ENCODE measurements at places on chromosomes 5 and 9.
A peak's percentile ranks its signal among the peaks of the same experiment; 100 is the strongest.

DNA sequence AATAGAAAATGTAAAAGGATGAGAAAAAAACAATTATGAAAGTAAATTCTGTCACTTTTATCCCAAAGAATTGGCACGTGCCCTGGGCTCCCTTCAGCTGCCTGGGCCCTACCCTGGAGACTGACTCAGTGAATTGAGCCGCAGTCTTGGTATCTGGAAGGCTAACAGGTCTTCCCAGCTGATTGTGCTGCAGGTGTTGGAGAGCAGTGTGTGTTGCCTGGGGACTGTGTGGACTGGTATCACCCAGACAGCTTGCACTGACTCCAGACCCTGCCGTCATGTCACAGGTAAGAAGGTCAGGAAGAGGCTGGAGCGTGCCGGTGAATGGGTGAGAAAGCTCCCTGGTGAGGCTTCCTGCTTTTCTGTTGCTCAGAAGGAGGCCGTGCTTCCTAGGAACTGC lies 83.3 kb downstream of the AOPEP start:
- DNase-seq, result no peak

- DNase-seq, result no peak
Observed at GRCh38 chr5:150124596-150124995, 31.0 kb downstream of the PDGFRB start.

DNA sequence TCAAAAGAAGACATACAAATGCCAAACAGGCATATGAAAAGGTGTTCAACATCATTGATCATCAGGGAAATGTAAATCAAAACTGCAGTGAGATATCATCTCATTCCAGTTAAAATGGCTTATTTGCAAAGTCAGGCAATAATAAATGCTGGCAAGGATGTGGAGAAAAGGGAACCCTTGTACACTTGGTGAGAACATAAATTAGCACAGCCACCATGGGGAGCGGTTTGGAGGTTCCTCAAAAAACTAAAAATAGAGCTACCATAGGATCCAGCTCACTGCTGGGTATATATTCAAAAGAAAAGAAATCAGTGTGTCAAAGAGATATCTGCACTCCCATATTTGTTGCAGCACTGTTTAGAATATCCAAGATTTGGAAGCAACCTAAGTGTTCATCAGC lies 50.3 kb downstream of the AP3S1 start:
- DNase-seq, result no peak

GRCh38 chr5:89929173-89929572 lies 480.4 kb downstream of the CETN3 start:
- no peak for DNase-seq

DNA sequence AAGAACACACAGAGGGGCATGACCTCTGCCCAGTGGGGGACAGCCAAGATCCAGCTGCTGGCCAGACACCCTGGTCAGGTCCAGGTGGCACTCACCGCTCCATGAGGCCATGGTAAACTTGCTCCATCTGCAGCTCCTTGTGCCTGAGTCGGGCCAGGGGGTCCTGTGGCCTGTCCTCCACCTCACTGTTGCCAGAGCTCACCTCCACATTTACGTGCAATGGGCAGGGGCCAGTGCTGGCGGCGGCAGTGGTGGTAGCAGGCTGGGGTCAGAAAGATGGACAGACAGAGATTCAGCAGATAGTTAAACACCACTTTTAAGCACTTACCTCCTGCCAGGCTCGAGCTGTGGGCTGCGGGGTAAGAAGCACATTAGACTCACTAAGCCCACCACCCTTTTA lies 28.0 kb downstream of the AKNA start:
- DNase-seq, result no peak

- DNase-seq, result no peak
Observed at GRCh38 chr9:91160599-91161464, 200.9 kb downstream of the AUH start.

DNA sequence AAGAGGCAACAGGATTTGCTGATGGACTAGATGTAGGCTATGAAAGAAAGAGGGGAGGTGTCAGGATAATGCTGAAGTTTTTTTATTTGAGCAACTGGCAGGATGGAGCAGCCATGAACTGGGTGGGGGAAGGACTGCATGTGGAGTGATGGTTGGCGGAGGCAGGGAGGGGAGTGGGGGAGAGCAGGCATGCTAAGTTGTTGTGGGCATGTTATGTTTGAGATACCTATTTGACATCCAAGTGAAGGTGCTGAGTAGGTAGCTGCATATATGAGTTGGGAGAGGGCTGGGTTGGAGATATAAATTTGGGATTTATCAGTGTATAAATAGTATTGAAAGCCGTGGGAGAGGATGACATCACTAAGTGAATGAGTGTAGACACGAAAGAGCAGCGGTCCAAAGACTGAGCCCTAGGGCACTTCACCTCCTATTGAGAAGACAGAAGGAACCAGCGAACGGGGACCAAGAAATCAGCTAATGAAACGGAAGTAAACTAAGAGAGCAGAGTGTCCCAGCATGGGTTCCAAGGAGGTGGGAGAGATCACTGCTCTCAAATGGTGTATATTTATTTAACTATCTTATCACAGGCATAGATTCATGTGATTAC lies 7.4 kb downstream of the BSPRY start:
- no peak for DNase-seq

DNA sequence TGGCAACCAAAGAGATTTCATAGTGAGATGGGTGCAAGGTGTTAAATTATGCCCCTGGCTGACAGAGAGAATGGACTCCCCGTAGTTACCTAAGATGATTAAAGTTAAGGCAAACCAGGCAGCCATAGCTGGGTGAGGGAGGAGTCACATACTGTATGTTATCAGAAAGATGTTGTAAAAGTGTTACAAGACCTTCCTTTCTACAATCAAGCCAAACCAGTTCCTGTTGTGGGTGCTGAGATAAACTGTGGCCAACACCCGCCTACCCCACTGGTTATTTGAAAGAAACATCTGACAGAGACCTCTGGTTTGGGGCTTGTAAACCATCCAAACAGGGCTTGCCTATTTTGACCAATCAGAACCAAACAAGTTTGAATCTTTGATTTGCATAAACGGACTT lies 684.7 kb upstream of the NUDT12 start:
- peak; percentile 29 for DNase-seq

GRCh38 chr5:133569347-133569746 lies 43.0 kb downstream of the FSTL4 start:
- DNase-seq, result no peak

DNA sequence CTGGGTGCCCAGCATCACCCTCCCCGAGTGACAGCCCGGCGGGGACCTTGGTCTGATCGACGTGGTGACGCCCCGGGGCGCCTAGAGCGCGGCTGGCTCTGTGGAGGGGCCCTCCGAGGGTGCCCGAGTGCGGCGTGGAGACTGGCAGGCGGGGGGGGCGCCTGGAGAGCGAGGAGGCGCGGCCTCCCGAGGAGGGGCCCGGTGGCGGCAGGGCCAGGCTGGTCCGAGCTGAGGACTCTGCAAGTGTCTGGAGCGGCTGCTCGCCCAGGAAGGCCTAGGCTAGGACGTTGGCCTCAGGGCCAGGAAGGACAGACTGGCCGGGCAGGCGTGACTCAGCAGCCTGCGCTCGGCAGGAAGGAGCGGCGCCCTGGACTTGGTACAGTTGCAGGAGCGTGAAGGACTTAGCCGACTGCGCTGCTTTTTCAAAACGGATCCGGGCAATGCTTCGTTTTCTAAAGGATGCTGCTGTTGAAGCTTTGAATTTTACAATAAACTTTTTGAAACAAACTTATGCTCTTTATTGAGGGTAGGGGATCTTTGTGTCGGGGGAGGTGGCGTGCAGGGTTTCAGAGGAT lies 1.3 kb downstream of the GADD45G start:
- peak; percentile 79 for DNase-seq

- DNase-seq, result no peak
Observed at GRCh38 chr9:111427186-111427585, 57.0 kb downstream of the ECPAS start.

GRCh38 chr9:1098551-1098950 lies 48.4 kb downstream of the DMRT2 start:
- DNase-seq, result no peak

DNA sequence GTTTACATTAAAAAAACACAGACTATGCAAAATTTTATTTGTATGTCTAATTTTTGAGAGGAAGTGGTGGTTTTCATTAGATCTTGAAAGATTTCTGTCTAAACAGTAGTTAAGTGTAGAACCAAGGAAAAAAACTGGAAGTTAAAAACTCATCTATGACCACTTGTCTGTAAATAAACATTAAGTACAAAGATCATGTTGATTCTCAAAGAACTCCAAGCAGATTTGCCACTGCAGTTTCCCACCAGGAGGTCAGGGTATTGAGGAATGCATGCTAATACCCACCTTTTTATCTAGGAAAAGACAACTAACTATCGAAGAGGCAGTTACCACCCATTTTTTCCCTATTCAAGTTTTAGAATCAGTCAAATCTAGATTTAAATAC lies 1.9 kb downstream of the STOM start:
- no peak for DNase-seq

- DNase-seq, result no peak
Observed at GRCh38 chr9:136787690-136788400, 3.3 kb upstream of the TMEM141 start.

DNA sequence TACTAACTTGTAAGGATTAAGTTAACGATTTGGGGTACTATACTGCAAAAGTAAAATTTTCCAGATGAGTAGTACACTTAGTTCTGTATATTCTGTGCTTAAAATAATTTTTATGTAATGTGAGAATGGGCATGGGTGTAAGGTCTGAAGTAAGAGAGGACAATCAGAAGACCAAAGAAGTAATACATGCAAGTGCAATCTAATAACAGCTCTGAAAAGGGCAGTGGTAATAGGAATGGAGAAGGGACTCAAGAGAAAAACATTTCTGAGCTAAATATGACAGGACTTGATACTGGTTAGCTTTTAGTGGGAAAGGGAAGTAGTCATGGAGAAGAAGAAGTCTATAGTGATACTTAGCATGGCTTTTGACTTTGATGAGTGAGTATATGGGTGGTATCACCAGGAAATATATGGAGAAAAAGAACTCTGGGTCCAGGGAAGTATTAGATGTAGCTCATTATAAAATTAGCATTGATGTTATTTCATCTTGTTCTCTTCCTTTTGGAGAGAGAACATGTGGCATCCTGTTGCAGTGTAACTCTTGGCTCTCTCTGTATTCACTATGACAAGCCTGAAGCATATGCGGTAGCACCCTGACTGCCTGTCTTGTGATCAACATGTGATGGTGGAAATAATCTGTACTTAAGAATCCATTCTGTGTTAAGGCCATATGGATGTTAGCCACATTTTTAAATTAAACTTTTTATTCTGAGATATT lies 60.5 kb downstream of the ERCC6L2 start:
- DNase-seq, result no peak
